ENCODE measurements at places on chromosomes 11 and 22.

- no peak for DNase-seq
Observed at GRCh38 chr11:78935398-78936068, 360.9 kb upstream of the NARS2 start.

- no peak for DNase-seq
Observed at GRCh38 chr11:28072321-28072720, 35.6 kb downstream of the KIF18A start.

GRCh38 chr11:11215944-11216343, 137.1 kb downstream of the CSNK2A3 start:
- no peak for DNase-seq

GRCh38 chr11:79564288-79564925, 123.6 kb upstream of the TENM4 start:
- no peak for DNase-seq

GRCh38 chr11:123253911-123254310, 58.9 kb upstream of the CLMP start:
- no peak for DNase-seq
